ENCODE measurements at places on chromosomes 7 and 10.

- DNase-seq = no peak
Measured at GRCh38 chr7:28725911-28726310, 232.2 kb downstream of the TRIL start.

- DNase-seq = no peak
Measured at GRCh38 chr7:84912537-84912936, 274.3 kb downstream of the SEMA3D start.

DNA sequence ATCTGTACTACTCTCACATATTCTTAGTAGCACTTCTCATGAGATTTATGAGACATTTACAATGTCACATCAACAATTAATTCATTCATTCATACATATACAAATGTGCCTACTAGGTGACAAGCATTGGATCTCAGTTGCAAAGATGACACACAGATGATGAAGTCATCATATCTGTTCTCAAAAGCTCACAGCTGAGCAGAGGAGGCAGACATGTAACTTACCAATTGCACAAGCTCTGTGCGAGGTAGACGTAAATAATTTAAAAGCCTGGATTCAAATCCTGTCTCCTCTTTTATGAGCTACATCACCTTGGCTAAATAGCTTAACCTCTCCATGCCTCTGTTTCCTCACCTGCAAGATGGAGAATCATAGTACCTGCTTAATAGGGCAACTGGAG, 109.4 kb upstream of the FAM133B start:
- no peak for DNase-seq

GRCh38 chr10:78184851-78185692, 151.4 kb downstream of the RPS24 start:
- no peak for DNase-seq

DNA sequence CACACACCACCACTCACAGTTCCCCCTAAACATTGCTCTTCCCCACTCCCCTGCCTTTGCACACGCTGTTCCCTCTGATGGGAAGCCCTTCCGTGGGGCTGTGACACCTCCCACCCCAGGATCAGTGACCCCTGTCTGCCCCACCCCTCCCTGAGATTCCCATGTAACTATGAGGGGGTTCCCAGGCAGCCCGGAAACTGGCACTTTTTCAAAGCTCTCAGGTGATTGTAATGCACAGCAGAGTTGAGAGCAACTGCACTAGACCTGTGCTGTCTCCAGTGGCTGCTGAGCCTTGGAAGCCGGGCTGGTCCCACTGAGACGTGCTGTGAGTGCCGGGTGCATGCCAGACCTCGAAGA, 29.8 kb downstream of the GPRIN2 start:
- no peak for DNase-seq

DNA sequence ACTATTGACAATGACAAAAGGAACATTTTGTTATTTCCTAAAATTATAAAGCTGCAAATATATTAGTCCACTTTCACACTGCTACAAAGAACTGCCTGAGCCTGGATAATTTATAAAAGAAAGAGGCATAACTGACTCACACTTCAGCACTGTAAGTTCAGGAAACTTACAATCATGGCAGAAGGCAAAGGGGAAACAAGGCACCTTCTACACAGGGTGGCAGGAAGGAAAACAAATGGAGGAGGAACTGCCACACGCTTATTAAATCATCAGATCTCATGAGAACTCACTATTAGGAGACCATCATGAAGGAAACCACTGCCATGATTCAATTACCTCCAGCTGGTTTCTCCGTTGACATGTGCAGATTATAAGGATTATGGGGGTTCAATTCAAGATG, 203.1 kb downstream of the TPK1 start:
- DNase-seq = no peak
